ENCODE measurements at places on chromosomes 5 and 9.

DNA sequence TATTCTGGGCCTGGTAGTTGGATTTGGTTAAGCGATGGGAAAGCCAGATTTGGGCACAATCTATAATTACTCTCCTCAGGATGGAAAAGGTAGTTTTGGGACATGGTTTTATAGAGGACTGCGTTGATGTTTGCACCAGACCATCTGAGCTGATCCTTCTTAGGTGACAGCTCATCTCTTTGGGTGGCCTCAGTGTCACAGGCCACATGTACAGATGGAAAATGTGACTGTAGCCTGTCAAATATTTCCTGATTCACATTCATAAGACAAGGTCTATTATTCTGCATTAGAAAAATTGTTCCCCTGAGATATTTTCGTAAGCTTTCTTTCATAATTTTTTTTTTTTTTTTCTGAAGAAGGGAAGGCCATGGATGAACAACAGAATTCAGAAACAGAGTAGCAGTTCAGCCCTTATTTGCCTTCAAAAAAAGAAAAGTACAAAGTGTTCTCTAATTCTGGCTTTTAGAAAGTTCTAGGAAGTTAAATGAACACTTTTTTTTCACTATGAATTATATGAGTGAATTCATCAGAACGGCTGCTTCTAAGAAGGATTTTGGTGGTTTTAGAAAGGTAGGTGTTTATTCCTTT lies 81.0 kb downstream of the NNT start:
- no peak for DNase-seq

GRCh38 chr5:157160001-157160400 lies 6.1 kb downstream of the GARIN3 start:
- DNase-seq, result no peak

DNA sequence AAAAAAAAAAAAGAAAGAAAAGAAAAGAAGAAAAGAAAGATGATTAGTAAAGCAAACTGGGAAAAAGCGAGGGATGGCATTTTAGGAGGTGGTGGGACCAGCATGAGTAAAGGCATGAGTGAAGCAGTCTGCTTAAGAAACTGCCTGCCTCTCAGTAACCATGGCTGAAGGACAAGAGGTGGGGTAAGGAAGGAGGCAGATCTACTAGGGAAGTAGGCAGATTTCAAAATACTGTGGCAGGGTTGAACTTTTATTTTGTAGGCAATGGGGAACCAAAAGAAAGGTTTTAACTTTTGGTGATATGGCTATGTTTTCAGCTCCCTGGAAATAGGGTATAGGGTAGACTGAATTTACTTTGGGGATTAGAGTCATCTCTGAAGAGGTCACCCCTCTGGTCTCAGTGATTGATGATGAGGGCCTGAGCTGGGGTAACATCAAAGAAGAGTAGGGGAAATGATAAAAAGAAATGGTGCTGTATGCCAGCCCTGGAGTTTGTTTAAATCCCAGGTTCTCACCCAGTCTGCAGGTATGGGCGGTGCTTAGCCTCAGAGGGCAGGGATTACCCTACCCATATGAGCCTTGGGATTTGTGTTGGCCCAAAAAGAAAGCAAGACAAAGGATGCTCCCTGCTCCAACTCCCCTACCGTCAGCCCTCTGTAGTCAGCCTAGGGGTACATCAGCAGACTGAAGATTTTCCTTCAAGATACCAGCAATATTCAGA lies 316.2 kb downstream of the CWC27 start:
- DNase-seq, result peak; percentile 52

GRCh38 chr5:16994565-16994964 lies 58.5 kb upstream of the MYO10 start:
- DNase-seq, result no peak

DNA sequence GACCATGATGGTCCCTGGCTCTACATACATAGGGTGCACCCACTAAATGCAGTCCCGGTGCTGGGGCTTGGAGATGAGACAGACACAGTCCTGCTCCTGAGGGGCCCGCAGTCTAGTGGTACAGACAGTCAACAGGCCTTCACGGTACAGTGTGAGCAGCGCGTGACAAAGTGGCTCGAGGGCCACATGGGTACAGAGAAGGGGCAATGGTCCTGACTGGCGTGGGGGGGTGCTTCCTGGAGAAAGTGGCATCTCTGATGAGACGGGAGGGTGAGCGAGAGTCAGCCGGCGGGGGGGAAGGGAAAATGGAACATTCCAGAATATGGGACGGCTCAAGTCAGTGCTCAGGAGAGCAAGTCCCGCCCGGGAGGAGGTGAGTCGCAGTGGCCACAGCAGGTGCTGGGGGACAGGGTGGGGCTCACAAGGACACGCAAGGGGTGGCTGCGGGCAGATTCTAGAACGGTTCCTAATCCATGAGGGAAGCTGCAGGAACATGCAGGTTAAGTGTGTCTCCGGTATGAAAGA lies 38.0 kb downstream of the WHRN start:
- no peak for DNase-seq

- no peak for DNase-seq
These were observed 46.1 kb upstream of the ZBED3 start for GRCh38 chr5:77133061-77133758.

GRCh38 chr5:73405691-73406090 lies 42.9 kb downstream of the FOXD1 start:
- peak; percentile 39 for DNase-seq

DNA sequence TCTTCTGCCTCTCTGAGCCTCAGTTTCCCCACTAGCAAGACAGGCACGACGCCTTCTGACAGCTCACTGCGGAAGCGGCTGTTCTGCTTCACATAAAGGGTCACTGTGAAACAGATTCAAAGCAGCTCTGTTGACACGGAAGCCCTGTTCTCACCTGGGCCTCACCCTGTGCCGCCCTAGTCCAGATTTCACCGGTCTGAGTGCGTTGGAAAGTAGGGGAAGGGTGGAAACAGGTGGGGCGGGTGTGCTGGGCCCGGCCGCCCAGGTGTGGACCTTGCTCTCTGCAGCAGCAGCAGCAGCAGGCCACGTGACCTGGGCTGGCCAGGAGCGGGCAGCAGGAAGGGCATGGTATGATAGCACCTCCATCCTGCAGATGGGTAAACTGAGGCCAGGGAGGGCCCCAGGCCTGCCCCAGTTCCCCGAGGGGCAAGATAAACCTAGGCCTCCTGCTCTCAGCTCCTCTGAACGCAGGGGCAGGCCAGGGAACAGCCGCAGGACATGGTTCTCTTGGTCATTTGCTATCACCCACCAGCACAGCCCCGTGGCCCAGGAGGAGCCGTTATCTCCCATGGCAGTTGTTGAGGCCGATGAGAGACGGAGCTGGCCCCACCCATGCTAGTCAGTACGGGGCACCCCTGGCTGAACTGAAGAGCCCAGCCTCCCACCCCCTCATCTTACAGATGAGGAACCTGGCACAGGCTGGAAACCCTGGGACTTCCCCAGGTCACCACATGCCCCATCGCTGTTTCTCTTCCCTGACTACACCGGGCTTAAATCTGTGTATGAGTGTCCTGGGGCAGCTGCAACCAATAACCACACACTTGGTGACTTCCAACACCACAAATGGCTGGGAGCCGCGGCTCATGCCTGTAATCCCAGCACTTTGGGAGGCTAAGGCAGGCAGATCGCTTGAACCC lies 12.1 kb downstream of the PTGES2 start:
- peak; percentile 89 for DNase-seq

DNA sequence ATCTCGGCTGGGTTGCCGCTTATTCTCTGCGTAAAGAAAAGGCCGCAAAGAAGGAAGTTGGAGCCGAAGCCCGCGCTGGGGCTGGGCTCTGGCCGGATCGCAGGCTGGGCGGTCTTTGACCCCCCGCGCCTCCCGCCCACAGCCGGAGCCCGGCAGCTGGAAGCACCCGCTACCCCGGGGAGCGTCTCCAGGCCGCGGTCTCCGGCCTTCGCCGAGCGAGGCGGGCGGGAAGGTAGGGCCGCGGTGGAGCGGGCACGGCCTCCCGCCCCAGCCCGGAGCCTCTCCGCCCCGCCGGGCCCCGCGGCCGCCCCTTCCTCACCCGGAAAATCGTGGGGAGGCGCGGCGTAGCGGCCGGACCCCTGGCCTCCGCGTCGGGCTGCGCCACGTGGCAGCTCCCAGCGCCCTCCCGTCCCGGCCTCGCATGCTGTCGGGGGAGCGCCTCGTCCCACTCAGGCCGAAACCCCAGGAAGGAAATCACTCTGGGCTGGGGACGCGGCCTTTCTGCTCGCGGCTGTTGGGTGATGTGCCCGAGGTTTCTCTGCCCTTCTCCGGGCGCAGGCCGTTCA lies 12.0 kb downstream of the FOXD1 start:
- DNase-seq, result no peak

- DNase-seq, result no peak
These were observed 17.0 kb downstream of the MRNIP start for GRCh38 chr5:179841621-179842020.

DNA sequence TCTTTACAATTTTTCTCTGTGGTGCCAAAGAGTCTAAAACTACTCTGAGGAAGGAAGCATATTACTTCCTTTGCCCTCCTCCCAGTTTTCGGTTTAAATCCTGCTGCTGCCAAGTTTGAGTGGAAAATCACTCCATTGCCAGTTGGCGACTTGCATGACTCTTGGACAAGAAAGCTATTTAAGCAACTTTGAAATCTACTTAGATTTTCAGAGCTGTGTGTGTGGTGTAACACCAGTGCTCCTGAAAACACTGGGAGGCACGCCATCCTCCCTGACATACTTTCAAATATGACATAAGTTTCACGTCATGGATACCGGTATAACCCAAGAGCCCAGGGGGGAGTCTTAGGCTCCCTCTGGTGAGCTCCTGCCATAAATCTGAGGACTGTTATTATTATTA lies 83.5 kb upstream of the RIOK2 start:
- no peak for DNase-seq

- DNase-seq, result peak; percentile 6
These were observed 61.3 kb upstream of the MOCS2 start for GRCh38 chr5:53170746-53171349.

GRCh38 chr5:40960037-40960436 lies 50.7 kb downstream of the C7 start:
- DNase-seq, result no peak

- DNase-seq, result no peak
These were observed 312.8 kb downstream of the ARHGAP26 start for GRCh38 chr5:143083006-143083405.

- DNase-seq, result peak; percentile 33
These were observed 53.0 kb downstream of the IL31RA start for GRCh38 chr5:55904152-55904551.

DNA sequence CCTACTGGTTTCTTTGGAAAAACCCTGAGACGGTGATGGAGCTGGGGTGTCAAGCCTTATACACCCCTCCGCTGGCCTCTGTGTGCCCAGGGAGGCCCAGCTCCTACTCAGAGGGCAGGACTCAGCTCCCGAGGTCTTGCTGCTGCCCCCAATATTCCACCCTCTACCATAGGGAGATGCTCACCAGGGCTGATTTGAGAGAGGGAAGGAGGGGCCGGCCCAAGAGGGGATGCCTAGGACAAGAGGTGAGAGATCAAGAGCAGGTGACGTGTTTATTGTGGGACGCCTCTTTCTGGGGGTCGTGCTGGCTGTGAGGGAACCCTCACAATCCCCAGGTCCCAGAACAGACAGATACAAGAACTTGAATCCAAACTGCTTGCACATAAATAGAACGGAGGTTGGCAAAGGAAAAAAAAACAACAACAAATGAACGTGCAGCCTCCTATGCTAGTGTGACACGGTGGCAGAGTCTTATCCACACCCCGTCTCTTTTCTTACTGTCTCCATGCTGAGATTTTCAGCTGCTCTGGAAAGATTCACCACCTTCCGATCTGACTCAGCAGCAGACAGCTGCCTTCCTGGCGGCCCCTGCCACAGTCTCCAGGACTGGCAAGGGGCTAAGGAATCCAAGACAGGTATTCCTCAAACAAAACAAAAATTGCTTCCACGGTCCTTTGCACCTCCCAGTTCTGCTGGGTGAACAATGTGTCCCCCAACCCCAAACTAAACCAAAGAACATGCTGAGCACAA lies 22.3 kb downstream of the FABP6 start:
- DNase-seq, result no peak

DNA sequence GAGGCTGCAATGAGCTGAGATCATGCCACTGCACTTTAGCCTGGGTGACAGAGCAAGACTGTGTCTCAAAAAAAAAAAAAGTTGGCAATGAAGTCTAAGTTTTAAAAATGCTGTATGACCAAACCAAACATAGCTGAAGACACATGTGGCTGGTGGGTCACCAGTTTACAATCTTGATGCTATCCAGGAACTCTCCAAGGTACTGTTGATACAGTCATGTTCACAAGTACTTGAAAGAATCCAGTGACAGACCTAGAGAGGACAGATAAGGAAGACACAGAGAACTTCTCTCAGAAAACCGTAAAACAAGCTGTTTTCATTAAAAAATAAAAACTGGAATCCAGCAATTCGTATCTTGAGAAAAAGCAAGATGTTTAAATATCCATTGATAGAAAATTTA lies 95.7 kb downstream of the ACTBL2 start:
- DNase-seq, result no peak

DNA sequence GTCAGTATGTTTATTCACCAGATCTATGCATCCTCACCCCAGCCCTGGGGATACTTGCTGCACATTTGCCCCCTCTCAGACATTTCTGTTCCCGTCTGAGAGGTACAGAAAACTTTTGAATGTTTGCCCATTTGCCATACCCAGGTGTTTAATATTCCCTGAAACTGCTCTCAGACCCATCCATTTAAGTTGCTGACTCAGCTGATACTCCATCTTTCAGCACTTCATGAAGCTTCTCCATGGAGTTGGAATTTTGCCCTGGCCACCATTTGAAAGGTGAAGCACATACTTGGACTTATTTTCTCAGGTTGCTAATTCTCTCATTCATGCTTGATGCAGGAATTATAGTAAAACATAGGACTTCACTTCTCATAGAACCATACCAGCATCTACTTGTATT lies 203.9 kb upstream of the OR13F1 start:
- no peak for DNase-seq

GRCh38 chr5:128538250-128539037 lies 399 bp upstream of the FBN2 start:
- DNase-seq, result peak; percentile 60

DNA sequence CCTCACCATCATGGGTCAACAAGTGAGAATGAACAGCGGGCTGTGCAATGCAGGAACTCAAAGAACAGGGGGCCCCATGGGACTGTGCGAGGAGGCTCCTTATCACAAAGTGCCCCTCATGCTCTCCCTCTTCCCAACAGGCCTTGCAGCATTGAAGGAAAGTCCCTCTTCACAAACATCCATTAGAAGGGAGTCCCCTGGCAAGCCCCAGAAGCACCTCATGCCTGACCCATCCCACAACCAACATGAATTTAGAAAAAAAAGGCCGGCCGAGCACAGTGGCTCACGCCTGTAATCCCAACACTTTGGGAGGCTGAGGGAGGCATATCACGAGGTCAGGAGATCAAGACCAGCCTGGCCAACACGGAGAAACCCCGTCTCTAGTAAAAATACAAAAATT lies 122.6 kb upstream of the FSTL4 start:
- DNase-seq, result no peak

DNA sequence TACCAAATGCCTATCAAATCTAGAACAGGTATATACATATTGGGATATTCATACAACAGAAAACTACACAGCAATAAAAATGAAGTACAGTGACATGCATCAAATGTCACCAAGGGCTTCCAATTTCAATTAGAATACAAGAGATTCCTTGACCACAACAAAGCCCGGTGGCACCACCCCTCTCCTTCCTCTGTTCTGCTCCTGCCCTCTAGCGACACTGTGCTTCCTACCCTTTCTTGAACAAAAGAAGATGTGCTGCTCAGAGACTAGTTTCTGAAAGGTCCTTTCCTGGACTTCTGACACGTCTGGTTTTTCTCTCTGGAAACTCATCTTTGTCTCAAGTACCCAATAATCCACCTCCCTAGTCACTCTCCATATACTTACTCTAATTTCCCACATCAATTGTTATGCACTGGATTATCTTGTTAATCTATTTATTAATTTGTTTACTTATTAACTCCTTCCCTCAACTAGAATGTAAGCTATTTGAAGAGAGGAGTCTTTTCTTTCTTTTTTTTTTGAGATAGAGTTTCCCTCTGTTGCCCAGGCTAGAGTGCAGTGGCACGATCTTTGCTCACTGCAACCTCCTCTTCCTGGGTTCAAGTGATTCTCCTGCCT lies 70.4 kb upstream of the CTSV start:
- DNase-seq, result peak; percentile 23

Measured in inflammatory macrophage treated with lipopolysaccharide for 1 hour (primary cell).